Cardiac muscle cell (in vitro differentiated cells and primary cell): ENCODE measurements at places on chromosomes 6 and 20.
A peak's percentile ranks its signal among the peaks of the same experiment; 100 is the strongest.

GRCh38 chr20:41261790-41262717, 55.5 kb downstream of the ZHX3 start:
- no peak for DNase-seq

DNA sequence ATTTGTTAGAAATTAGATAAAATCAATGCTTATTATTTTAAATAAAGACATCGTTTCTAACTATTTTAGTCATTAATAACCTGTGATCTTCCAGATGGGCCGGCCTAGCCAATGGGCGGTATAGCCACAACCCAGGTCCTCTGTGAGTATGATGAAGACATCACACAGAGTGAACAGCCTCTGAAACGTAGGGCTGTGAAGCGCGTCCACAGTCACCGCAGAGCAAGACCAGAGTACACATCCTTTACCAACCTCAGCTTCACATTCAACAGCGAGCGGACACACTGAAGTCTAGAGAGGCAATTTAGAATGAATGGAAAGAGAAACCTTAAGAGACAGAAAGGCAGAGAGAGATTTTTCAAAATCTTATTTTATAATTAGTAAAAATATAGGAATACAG, 125.0 kb upstream of the RPS6KA2 start:
- DNase-seq: no peak

GRCh38 chr6:89506716-89507617, 74.0 kb downstream of the ANKRD6 start:
- no peak for DNase-seq

DNA sequence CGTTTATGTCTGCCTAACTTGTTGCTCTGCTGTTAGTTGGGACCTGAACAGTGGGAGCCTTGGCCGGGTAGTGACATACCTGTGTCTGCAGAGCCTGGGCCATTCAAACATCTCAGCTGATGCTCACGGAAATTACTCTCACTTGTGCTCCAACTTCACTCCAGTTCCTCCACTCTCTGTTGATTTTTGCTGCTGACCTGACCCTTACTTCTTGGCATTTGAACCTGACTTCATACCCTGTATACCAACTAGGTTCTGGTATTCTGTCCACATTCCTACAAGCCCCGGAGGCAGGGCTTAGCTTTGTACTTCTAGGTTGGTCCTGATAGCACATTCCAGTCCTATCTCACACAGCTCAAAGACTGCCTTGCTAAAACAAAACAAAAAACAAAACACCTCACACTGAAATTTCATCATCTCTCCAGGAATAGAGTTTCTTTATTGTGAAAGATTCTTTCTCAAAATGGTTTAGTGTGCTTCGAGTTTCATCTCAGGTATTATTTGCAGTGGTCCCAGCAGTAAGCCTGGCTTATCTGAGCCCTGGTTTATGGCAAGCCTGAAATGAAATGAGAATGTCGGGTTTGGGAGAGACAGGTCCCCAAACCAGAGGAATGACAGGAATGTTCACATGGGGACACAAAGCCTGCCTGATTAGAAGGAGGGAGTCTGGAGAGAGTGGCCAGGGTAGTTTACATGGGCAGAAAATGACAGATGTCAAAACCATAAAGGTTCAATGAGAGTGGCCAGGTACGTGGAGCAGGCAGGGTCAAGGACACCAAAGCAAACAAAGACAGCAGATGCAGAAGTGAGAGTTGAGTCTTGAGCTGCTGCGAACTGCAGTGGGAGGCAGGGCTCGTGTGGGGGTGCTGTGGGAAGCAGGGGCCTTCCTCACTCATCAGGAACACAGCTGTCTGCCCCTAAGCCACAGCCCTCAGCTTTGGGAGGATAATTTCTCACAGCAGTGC, 174.2 kb upstream of the HDAC2 start:
- DNase-seq: no peak

- no peak for DNase-seq
Observed at GRCh38 chr6:106381881-106382280, 21.4 kb downstream of the CRYBG1 start.

DNA sequence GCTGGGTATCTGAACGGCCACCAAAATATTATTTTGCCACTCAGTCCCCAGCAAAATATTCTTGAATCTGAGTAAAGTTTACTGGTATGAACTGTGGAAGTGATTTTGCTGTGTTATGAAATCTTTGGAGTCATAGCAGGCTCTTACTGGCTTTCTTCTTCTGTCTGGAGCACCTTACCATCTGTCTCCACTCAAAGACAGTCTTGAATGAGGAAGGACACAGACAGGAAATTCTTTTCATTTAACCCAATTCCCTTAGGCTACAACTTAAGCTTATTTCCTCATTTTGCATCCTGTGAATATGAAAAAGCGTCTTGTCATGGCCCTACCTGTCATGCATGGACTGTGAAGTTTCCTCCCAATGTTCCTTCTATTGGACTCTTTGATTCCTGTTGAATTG, 24.7 kb downstream of the FNDC1 start:
- DNase-seq: peak; percentile 36

- peak; percentile 82 for DNase-seq
Observed at GRCh38 chr6:10954590-10955010, 67.7 kb downstream of the SYCP2L start.

DNA sequence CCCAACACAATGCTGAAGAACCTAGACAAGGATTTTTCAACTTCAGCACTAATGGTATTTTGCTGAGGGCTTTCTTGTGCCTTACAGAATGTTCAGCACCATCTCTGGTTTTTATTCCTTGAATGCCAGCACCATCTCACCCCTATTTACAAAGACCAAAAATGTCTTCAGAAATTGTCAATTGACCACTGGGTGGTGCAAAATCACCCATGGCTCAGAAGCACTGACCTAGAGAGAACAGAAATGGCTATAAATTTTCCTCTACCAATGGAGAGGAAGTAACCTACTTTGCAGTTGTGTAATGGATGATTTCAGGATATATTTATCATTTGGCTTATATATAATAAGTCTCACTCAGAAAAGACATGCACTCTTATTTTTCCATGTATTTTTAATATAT, 431.0 kb upstream of the IRAK1BP1 start:
- DNase-seq: no peak

GRCh38 chr6:75802366-75802765, 53.3 kb downstream of the MYO6 start:
- DNase-seq: no peak
